ENCODE measurements at places on chromosomes 3 and 15.

DNA sequence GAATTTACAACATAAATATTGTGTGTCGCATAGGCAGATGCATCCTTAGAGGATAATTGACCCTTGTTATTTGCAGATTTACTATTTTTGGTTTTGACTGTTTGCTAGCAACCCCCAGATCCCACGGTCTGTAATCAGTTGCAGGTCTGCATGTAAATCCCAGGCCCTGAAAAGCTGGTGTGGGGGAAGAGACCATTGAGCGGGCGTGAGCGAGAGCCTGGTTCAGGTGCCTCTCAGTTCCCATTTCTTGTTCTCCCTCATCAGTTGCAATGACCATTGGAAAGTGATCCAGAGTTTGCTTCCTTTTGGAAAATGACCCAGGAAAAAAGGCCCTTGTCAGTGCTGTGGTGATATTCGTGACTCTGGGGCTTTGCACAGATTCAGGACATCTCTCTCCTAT lies 238.9 kb downstream of the UACA start:
- DNase-seq, result no peak

DNA sequence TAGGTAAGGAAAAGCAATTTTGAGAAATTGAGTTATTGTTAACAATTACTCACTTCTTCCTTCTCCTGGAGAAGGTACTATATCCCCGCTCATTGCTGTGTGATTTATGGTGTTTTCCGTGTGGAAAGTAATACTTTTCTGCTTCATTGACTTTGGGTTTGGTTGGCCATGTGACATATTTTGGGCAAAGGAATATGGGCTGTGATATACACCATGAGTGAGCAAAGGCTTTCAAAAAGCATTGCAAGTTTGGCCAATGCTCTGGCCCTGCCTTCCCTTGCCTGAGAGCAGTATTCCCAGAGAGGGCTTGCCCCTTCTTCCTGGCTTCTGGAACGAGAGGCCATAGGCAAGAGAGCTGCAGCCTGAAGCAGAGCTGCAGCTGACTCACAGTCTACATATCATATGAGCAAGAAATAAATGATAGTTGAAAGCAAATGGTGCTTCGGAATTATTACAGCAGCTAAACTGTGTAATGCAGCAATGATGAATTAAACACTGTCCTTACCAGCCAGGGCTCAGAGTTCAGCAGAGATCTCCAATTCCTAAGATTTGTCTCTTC lies 216.8 kb upstream of the CD96 start:
- no peak for DNase-seq

- no peak for DNase-seq
Observed at GRCh38 chr15:75659928-75660645, 12.4 kb downstream of the SNX33 start.

- no peak for DNase-seq
Observed at GRCh38 chr3:24220859-24221657, 273.6 kb downstream of the THRB start.

- DNase-seq, result no peak
Observed at GRCh38 chr3:53229606-53230005, 26.2 kb downstream of the TKT start.

DNA sequence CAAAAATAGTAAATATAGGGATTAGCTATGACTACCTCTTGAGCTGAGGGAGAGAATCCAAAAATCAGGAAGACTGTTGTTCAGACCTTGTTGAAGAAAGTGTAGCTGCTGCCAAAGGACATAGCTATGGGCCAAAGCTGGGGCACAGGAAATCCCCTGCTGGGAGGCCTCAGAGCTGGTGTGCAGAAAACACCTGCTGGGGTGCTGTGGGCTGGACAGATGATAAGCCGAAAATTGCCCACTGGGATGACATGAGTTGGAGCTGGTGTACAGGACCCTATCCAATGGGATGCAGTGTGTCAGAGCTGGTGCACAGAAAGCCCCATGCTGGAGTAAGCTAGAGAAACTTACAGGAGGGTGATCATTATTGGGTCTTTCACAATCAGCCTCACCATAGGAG lies 121.9 kb downstream of the NEO1 start:
- DNase-seq, result no peak

DNA sequence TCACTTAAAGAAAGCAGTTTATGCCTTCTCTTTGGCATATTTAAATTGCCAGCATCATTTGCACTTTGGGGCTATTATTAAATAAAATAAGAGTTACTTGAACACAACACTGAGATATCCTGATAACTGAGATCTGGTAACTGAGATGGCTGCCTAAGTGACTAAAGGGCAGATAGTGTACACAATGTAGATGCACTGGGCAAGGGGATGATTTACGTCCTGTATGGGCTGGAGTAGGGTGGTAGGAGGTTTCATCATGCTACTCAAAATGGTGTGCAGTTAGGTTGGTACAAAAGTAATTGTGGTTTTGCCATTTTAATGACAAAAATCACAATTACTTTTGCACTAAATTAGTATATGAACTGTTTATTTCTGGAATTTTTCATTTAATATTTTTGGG lies 196.1 kb downstream of the UBE2E2 start:
- DNase-seq, result no peak

- DNase-seq, result no peak
Observed at GRCh38 chr3:17352620-17353019, 389.8 kb downstream of the TBC1D5 start.

DNA sequence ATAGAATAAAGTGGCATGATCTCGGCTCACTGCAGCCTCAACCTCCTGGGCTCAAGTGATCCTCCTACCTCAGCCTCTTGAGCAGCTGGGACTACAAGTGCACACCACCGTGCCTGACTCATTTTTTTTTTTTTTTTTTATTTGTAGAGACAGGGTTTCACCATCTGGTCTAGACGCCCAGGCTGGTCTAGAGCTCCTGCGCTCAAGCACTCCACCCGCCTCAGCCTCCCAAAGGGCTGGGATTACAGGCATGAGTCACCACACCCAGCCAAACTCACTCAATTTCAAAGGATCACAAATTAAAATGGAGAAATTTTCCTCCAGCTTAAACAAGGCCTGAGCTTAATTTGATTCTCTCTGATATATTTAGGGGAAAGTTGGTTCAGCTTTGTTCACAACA lies 27.3 kb upstream of the NMB start:
- DNase-seq, result no peak

GRCh38 chr15:85477730-85478129 lies 97.3 kb downstream of the AKAP13 start:
- DNase-seq, result no peak

GRCh38 chr3:53833053-53833645 lies 13.1 kb downstream of the CHDH start:
- no peak for DNase-seq

- DNase-seq, result no peak
Observed at GRCh38 chr3:183837390-183837789, 12.0 kb upstream of the MAP6D1 start.

DNA sequence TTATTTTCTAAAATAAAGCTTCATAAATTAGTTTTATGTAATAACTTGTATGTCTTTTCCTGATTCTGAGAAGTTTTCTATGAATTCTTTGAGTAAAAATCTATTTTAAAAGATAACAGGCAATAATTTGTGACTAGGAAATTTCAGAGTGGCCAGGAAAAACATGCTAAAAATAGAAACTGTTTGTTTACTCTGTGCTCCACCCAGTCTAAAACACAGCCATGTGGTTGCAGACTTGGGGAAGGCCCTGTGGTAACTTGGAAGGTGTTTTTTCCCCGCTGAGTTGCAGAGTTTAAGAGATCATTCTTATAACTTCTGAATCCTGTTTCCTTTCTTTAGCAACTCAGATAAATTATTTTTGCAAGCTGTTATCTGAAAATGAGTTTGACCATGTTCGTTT lies 21.9 kb downstream of the PLCL2 start:
- DNase-seq, result no peak

DNA sequence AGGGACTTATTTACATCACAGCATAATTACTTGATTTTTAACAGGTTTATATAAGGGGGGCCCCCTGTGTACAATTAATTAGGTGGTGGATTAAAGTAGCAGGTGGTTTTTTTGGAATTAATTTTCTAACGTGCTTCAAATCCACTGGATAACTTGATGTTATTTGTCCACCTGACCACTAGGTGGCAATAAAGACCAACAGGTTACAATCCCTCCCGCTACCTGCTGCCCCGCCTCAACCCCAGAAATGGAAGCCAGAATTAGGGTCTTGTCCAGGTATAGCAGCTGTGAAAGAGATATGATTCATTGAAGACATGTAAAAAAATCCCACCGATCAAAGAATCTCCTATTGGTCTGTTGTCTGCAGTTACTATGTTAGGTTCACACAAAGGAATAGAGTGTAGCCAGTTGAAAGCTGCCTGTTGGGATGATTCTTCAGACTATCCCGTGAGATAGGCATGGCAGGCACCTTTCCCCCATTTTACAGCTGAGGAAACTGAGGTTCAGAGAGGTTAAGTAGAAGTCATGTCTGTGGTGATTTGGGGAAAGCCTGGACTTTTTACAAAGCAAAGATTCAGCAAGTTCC lies 44.0 kb downstream of the MFSD1 start:
- DNase-seq, result no peak

GRCh38 chr15:42185801-42186200 lies 22.3 kb downstream of the VPS39 start:
- DNase-seq, result no peak

GRCh38 chr3:181086011-181086410 lies 96.5 kb upstream of the DNAJC19 start:
- DNase-seq, result no peak

- DNase-seq, result no peak
Observed at GRCh38 chr15:64740311-64741170, 34.8 kb downstream of the RBPMS2 start.

DNA sequence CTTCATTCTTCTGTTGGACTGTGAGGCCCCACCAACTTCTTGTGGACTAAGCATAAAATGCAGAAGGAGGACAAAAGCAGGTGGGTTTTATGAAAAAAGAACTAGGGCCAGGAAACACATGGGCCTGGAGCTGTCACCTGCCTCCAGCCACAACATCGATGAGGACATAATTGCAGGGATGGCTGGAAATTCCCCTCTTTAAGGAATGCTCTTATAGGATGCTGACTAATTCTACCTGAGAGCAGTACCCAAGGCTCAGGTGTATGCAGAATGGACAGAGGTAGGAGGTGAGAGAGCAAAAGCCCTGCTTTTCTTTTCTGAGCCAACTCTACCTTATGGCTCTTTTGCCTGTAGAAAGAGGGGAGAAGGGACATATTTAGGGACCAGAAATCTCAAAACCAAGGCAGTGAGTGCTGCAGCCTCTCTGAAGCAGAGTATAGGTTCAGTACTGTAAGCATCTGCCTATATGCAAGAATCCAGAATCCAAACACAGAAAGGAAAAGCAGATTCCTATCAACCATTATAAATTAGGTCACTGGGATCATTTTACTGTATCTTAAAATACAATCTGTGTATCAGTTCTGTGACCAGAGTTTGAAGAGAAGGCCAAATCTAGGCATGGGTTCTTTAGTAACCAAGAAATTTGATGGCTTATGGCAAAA lies 205.3 kb upstream of the WNT5A start:
- no peak for DNase-seq

DNA sequence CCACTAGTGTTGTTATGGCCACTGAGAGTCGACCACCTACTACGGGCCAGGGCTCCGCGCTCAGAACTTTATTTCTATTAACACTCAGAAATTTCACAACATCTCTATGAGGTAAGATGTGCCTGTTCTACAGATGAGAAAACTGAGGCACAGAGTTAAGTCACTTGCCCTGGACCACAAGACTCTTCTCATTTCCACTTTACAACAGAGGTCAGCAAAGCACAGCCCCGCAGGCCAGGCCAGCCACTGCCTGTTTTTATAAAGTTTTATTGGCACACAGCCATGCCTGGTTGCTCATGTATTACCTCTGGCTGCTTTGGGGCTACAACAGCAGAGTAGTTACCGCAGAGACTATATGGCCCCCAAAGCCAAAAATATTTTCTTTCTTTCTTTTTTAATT lies 503.6 kb downstream of the SHQ1 start:
- DNase-seq, result no peak

- DNase-seq, result no peak
Observed at GRCh38 chr15:47987908-47988532, 132.8 kb upstream of the SLC24A5 start.

GRCh38 chr3:145754605-145755289 lies 406.2 kb downstream of the PLOD2 start:
- DNase-seq, result no peak

DNA sequence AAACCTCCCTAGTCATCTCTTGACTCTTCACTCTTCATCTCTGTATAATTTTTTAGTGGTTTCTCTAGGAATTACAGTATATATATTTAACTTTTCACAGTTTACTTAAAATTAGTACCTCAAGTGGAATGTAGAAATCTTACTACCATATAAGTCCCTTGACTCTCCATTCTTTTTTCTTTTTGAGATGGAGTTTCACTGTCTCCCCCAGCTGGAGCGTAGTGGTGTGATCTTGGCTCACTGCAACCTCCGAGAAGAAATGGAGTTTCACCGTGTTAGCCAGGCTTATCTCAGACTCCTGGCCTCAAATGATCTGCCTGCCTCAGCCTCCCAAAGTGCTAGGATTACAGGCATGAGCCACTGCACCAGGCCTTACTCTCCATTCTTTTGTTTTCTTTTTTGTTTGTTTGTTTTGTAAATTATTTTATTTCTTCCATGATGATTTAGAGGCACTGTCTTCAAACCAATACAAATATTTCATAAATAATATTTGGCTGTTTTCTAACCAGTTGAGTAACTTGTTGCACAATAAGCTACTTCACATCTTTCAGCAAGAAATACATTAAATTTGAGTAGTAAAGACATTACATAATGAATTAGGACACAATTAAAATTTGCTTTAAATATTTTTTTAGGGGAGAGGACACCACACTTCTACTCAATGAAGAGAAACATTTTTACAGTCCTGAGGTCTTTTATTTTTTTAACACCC lies 144.8 kb downstream of the RBPMS2 start:
- no peak for DNase-seq

GRCh38 chr3:15011174-15011573 lies 53.9 kb downstream of the MRPS25 start:
- DNase-seq, result no peak

- DNase-seq, result no peak
Observed at GRCh38 chr3:182327196-182327681, 466.1 kb upstream of the ATP11B start.

DNA sequence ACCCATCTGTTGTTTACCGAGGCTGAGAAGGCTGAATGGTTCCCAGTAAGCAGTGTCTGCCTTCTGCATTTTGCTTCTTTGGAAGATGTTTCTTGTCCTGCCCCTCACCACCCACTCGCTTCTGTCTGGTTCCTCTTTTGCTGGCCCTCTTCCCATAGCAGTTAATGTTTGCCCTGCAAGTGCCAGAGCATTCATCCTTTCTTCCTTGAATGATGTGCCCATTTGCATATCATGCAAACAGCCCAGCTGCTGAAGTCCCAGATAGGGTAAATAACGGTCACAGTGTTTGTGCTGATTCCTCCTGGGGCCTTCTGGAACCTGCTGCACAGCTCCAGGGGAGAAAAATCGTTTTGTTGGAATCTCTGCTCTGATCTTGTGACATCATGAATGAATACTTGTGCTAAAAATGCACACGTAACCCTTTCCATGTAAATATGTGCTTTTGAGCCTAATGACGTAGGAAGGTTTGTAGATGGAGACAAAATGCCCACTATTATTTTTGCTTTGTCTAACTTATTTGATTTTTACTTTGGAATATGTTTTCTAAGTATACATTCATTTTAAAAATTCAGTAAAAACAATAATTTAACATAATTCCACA lies 381.0 kb downstream of the SOX2 start:
- DNase-seq, result no peak
